ENCODE measurements at places on chromosomes 16 and 17.
A peak's percentile ranks its signal among the peaks of the same experiment; 100 is the strongest.

DNA sequence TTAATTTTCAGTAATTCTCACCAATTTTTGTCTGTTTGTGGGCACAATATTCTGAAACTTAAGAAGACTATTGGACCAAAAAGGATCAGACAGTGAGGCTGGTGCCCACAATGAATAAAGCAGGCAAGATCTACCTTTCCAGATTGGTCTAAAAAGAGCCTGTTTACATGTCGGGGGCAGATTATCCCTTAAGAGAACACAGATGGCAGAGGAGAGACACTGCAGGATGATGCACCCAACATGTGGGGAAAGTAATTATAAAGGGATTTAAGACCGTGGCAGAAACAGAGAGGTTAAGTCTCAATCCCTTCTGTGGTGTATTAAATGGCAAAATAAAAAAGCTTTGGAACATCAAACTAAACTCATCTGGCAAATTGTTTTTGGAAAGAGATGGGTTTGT, 331.8 kb upstream of the CDH11 start:
- no peak for DNase-seq

DNA sequence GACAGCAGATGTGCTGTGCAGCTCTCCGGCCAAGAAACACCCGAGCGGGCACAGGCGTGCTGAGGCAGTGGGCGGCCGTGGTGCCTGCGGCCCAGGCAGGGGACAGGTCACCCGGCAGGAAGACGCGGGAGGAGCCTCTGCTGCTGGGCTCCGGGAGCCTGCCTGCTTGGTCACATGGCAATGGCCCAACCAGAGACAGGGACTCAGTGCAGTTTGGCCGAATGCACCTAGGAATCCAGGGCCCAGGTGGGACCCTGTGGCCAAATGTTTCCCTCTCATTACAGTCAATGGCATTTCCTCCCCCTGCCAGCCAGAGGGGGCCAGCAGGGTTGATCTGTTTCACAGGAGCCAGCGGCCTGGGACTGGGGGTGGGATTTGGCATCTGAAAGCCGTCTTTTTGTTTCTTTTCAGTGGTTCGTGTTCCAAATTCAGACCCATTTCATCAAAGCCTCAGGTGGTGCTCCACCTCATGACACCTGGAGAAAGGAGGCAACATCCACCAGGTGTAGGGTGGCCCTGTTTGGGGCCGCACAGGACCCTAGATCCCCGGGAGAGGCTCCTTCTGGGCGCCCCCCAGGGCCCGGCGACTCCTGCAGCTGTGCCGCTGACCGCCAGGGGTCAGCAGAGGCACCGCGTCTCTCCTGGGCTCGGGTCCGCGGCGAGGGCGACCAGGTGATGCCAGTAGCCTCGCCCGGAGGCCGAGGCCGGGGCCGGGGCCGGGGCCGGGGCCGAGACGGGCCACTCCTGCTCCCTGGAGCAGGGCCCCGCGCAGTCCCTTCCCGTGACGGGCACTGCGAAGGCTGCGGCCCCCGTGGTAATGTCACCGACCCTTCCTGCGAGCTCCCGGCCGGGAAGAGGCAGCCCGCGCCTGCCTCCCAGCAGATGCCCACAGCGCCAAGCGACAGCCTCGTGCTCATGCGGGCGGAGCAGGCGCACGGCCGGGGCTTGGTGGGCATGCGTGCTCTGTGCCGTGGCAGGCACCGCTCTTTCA, 118.5 kb downstream of the C16orf78 start:
- DNase-seq: no peak

DNA sequence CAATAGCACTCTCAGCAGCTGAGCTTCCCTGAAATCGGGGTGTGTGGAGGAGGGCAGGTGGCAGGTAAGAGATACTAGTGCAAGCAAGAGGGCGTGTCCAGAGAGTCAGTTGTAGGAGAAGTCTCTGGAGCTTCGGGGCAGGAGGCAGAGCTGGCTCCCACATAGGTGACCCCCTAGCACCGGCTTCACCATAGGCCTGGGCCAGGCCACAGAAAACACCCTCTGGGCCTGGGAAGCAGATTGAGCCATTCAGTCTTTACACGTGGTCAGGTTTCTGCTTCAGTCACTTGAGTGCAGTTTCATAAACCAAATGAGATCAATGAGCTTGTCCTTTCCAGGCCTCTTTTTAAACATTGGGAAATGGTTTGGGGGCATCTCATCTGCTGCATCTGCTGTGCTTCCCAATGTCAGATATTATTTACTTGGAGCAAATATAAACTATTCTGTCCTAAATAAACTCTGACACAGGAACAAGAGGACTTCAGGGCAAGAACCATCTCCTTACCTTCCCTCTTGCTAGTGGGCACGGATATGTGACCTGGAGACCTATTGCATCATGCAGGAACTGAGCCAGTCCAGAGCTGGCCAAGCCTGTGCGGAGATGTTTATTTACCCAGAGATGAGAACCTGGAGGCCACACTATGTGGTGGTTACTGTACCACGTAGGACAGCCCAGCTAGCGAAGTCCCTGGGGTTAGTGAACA, 16.1 kb downstream of the CCR7 start:
- no peak for DNase-seq

GRCh38 chr16:13982451-13982850, 62.5 kb downstream of the ERCC4 start:
- no peak for DNase-seq

GRCh38 chr16:30896261-30896888, at the start of gene CTF1:
TSS of gene CTF1 (plus strand) at chr16:30896614. CDS start at chr16:30896644, 30 bp downstream.
- DNase-seq: peak; percentile 31

DNA sequence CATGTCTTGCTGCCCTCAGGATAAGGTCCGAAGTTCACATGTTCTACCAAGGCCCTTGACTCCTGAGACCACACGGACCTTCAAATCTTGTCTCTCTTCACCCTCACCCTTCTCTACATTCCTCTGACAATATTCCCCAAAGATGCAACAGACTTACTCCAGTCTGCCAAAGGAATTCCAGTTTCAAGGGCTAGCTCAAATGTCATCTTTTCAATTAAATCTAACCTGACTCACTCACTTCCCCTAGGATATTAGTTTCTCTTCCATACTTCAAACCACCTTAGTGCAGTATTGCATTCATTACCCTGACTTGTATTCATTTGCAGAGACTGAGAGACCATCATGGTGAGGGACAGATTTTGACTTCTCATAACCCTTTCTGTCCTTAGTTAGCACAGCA, 59.6 kb upstream of the ADCY9 start:
- DNase-seq: no peak

Data from hematopoietic multipotent progenitor cell treated with erythropoietin and hydrocortisone succinate and interleukin-3 and kit ligand, for 8 days (in vitro differentiated cells).